Endothelial cell of coronary artery (primary cell): ENCODE measurements at places on chromosomes 11 and 22. TPM values are rescaled to one million over a fixed set of nuclear protein-coding genes. Genes with fewer than 3 reads are reported as not detected.

The TRIM48 gene
- total RNA-seq = not detected in 2 replicates

The CCDC89 gene
- total RNA-seq = 0.56 TPM in 1 of 2 replicates, not detected in the other

The FOLH1 gene
- 0.18 and 0.85 TPM in 2 replicates for total RNA-seq

The MRGPRF gene
- 0.38 TPM in 1 of 2 replicates, not detected in the other for total RNA-seq

The KRTAP5-1 gene
- not detected in 2 replicates for total RNA-seq

The OR52N1 gene
- not detected in 2 replicates for total RNA-seq

The PNPLA5 gene
- total RNA-seq = not detected in 2 replicates

The SCGB1A1 gene
- not detected in 2 replicates for total RNA-seq

The TLCD5 gene
- 4.9 and 7.4 TPM in 2 replicates for total RNA-seq

The HEPN1 gene
- 0.09 TPM in 1 of 2 replicates, not detected in the other for total RNA-seq

The OR51I1 gene
- total RNA-seq = not detected in 2 replicates

The OR10A6 gene
- total RNA-seq = not detected in 2 replicates

The FAM83F gene
- under 0.01 TPM in 1 of 2 replicates, not detected in the other for total RNA-seq

The GRM5 gene
- 0.18 TPM in 1 of 2 replicates, not detected in the other for total RNA-seq

The MB gene
- not detected in 2 replicates for total RNA-seq

The LIF gene
- 0.36 and 2.0 TPM in 2 replicates for total RNA-seq

The FGF3 gene
- not detected in 2 replicates for total RNA-seq

The GRK3 gene
- total RNA-seq = 0.81 and 1.1 TPM in 2 replicates

The CD6 gene
- not detected in 2 replicates for total RNA-seq

The BMAL1 gene
- total RNA-seq = 10.3 and 16.0 TPM in 2 replicates

The MUC5AC gene
- not detected in 2 replicates for total RNA-seq

The BDNF gene
- total RNA-seq = 2.7 and 16.0 TPM in 2 replicates

The ARHGAP20 gene
- 1.1 TPM in 2 replicates for total RNA-seq

The EMSY gene
- total RNA-seq = 9.0 and 12.0 TPM in 2 replicates

The TSKU gene
- 6.0 and 6.4 TPM in 2 replicates for total RNA-seq

The SERHL2 gene
- total RNA-seq = 1.3 and 1.4 TPM in 2 replicates

The PDGFD gene
- 5.6 and 6.0 TPM in 2 replicates for total RNA-seq

The SCGB1D2 gene
- not detected in 2 replicates for total RNA-seq

The RGL4 gene
- not detected in 2 replicates for total RNA-seq

The PTPN5 gene
- not detected in 2 replicates for total RNA-seq

The GPHA2 gene
- total RNA-seq = not detected in 2 replicates

The LGR4 gene
- 8.7 and 11.8 TPM in 2 replicates for total RNA-seq

The CSNK2A3 gene
- 0.99 and 1.1 TPM in 2 replicates for total RNA-seq

The FDX1 gene
- 7.8 and 8.9 TPM in 2 replicates for total RNA-seq

The OR2D2 gene
- total RNA-seq = 0.47 and 0.54 TPM in 2 replicates

The FGF19 gene
- not detected in 2 replicates for total RNA-seq

The C22orf23 gene
- 0.19 and 0.27 TPM in 2 replicates for total RNA-seq

The SOX10 gene
- total RNA-seq = not detected in 2 replicates

The SHISA8 gene
- not detected in 2 replicates for total RNA-seq

The ANO5 gene
- total RNA-seq = 0.81 and 1.2 TPM in 2 replicates

The CST6 gene
- 0.09 and 0.56 TPM in 2 replicates for total RNA-seq

The PRR33 gene
- total RNA-seq = not detected in 2 replicates

The OR4C45 gene
- not detected in 2 replicates for total RNA-seq

The GP1BB gene
- 0.54 and 1.6 TPM in 2 replicates for total RNA-seq

The TIMP3 gene
- 0.18 and 10.5 TPM in 2 replicates for total RNA-seq
